ENCODE measurements at places on chromosomes 2 and 18.

- no peak for DNase-seq
Observed at GRCh38 chr2:99403084-99403483, 65.9 kb downstream of the EIF5B start.

- DNase-seq = no peak
Observed at GRCh38 chr2:212328136-212328535, 210.5 kb downstream of the ERBB4 start.

DNA sequence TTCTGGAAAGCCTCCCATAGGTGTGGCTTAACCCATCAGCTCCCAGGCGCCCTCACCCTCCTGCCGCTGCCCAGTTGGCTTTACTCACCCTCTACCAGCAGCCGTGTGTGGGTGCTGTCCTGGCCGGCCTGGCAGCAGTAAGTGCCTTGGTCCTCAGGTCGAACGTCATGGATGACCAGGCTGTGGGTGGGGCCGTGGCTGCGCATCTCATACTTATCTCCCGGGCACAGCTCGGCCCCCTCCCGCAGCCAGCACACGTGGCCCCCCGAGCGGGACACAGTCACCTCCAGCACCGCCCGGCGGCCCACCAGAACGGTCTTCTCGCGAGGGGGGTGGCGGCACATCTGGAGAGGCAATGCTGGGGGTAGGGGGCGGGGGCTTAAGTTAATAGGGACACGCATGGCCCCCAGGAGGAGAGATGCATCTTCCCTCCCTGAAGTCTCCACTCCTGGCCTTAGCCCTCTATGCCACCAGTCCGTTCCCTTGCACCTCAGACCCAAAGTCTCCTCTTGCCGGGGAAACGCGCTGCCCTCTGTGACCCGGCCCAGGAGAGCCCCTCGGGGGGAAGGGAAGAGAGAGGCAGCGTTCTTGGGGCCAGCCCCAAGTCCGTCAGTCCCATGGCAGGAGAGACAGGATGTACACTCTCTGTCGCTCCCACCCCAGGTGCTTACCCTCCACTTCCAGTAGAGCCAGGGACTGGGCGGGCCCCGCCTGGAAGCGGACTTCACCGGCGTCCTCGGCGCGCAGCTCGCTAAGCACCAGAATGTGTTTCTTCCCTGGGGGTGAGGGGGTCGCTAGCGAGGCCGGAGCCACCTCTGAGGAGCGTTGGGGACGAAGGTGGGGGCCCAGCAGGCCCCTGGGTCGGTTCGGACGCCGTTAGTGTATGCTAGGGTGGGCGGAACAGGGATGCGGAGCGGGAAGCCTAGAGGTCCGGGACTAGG is 7.9 kb downstream of the TMEM198 start:
- DNase-seq = peak; percentile 26

DNA sequence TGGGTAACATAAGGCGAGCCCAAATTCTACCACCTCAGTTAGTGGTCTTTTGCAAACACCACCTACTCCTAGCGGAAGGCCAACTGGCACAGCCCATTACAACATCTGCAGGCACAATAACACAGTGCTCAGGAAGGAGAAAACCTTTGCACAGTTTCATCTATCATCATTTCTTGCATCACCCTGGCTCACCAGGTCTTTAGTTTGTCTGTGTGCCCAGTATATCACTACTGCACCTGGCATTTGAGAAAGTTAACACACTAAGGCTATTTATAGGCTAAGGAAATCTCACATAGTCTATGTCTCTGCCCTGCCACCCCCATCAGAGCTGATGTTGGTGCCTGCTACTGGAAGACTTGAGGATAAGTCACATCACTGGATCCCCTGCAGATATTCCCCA is 484.0 kb downstream of the SATB2 start:
- DNase-seq = no peak

GRCh38 chr18:24986666-24987302 is 365.2 kb downstream of the ZNF521 start:
- DNase-seq = no peak

DNA sequence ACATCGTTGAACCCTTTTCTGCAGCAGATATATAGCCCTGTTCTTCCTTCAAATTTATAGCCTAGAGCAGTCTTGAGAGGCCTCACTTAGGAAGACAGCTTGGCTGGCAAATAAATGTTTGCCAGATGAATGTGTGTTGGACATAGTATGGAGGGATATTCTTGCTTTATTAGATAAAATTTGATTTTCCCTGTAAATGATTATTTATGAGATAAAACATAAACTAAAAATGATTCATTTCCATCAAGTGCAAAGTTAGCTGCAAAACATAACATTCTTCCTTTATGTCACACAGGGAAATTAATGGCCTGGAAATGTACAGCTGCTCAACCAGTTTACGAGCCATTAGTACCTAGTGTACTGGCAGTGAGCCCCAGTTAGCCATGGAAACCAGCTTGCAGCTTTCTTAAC is 82.5 kb downstream of the LIMS1 start:
- no peak for DNase-seq

- no peak for DNase-seq
Observed at GRCh38 chr2:120531365-120531764, 185.4 kb downstream of the INHBB start.

DNA sequence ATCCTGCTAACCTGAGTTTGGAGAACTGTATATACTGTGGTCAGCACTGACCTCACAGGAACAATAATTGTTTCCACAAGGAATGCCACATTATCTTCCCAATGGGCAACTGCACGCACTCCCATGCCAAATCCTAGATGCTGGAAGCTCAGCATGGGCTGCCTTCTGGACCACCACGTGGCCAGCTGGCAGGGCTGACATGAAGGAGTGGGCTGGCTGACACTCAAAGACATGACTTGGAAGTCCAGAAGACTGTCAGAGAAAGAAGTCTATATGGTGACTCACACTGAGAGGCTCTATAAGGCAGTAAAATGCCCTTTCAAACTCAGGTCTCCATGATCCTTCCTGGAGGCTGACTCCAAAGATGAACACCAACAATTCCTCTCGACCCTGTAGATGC is 98.4 kb upstream of the RNF152 start:
- no peak for DNase-seq

Data from hematopoietic multipotent progenitor cell treated with erythropoietin and hydrocortisone succinate and interleukin-3 and kit ligand, for 8 days (in vitro differentiated cells).